Muscle of leg (tissue), 16 donors: ENCODE measurements at places on chromosomes 12 and 14. TPM values are rescaled to one million over a fixed set of nuclear protein-coding genes. Genes with fewer than 3 reads are reported as not detected.
A peak's percentile ranks its signal among the peaks of the same experiment; 100 is the strongest.

DNA sequence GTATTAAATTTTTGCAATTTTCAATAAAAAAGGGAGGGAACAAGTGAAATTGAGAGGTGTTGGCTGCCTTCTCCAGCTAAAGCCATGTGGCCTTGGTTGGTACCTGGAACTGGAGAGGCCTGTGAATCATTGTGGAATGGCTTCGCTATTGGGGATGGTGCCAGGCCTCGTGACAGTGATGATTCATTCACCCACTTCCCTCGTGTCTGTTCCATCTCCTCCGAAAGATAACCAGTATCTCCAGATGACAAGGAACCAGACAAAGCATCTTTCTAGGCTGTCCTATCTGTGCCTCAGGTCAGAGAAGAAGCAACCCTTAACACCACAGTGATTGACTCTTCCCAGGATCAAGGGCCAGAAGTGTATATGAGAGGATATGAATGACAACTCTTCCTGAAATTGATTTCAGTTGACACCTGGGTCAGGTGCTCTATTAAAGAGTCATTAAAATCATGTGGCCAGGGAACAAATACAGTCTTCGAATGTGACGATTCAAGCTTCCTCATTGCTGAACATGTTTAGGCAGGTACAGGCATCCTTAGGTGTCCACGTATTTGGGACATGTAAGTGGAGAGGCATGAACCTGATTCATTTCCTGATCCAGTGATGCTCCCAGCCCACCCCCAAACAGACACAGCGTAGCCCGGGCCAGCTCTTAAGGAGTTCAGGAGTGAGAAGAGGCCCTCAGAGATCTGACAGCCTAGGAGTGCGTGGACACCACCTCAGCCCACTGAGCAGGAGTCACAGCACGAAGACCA, at the start of gene RNASE7:
TSS of gene RNASE7 (plus strand) at position 687 of the 758 bp plus-strand sequence. CDS start 631 bp downstream, outside the sequence.
- no peaks in the 10 kb centered on the region for H3K27me3 ChIP-seq
- no peak for DNase-seq
- peaks cover 41% of the 10 kb centered on the region for H3K4me1 ChIP-seq
- no peak within 1 kb of the TSS for H3K27ac ChIP-seq

GRCh38 chr12:101927999-101928398, 50.6 kb downstream of the DRAM1 start:
- no peaks in the 10 kb centered on the region for H3K36me3 ChIP-seq
- H3K4me1 ChIP-seq = no peaks in the 10 kb centered on the region
- no peak for DNase-seq
- no peaks in the 10 kb centered on the region for H3K27me3 ChIP-seq
- H3K27ac ChIP-seq = no peak overlapping the region

GRCh38 chr12:59298296-59298695, 297.5 kb upstream of the SLC16A7 start:
- no peaks in the 10 kb centered on the region for H3K36me3 ChIP-seq
- no peaks in the 10 kb centered on the region for H3K27me3 ChIP-seq
- no peaks in the 10 kb centered on the region for H3K4me1 ChIP-seq
- DNase-seq = no peak
- H3K4me3 ChIP-seq = no peak overlapping the region

DNA sequence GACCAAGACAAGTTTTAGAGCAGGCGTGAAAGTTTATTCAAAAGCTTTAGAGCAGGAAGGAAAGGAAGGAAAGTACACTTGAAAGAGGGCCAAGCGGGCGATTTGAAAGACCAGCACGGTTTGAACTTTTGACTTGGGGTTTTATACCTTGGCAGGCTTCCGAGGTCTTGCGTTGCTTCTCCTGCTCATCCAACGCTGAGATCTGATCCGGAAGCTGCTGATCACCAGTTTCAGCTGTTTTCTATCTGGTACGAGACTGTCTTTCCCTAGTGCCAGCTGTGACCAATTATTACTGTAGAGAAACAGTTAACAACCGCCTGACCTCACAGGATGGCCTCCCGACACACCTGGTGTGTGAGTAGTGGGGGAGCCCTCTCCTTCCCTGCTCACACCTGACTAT, 20.6 kb upstream of the SNRPF start:
- no peaks in the 10 kb centered on the region for H3K27me3 ChIP-seq
- no peak overlapping the region for H3K27ac ChIP-seq
- DNase-seq = peak; percentile 16
- H3K4me3 ChIP-seq = no peak overlapping the region

GRCh38 chr12:106583242-106584103, 669 bp downstream of the RFX4 start:
- peaks cover 99% of the 10 kb centered on the region for H3K27me3 ChIP-seq
- peak overlapping the region; percentile 35 for H3K4me3 ChIP-seq
- H3K4me1 ChIP-seq = peaks cover 45% of the 10 kb centered on the region
- no peaks in the 10 kb centered on the region for H3K36me3 ChIP-seq
- no peak for DNase-seq
- no peak overlapping the region for H3K27ac ChIP-seq

DNA sequence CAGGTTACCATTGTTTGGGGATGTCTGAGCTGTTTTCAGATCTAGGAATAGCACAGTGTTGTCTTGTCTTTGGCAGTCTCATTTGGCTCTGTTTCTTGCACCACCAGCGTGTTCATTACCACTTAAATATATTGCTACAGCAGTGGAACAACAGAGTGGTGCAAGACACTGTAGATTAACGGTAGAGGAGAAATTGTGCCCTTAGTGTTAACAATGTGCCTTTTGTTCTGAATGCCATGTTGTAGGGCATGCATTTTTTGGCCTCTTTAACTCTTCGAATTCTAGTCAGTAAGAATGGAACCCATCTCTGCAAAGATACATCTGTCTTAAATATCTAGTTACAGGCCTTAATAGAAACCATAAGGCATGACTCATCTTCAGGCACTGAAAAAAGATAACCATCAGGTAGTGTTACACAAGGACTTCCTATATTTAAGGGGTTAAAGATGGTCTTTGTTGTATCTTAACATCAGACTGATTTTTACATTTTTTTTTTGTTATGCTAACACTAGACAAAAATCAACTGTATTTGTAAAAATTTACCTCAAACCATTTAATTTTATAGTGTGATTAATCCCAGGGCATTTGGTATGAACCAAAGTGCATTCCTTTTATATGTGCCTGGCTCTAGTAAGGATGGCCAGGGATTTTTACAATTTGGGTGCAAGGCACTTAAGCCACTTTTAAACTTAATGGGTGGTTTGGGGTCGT, 12.9 kb downstream of the DYRK2 start:
- DNase-seq = no peak
- H3K36me3 ChIP-seq = peaks cover 21% of the 10 kb centered on the region
- H3K27me3 ChIP-seq = no peaks in the 10 kb centered on the region
- H3K27ac ChIP-seq = no peak overlapping the region
- no peak overlapping the region for H3K4me3 ChIP-seq

DNA sequence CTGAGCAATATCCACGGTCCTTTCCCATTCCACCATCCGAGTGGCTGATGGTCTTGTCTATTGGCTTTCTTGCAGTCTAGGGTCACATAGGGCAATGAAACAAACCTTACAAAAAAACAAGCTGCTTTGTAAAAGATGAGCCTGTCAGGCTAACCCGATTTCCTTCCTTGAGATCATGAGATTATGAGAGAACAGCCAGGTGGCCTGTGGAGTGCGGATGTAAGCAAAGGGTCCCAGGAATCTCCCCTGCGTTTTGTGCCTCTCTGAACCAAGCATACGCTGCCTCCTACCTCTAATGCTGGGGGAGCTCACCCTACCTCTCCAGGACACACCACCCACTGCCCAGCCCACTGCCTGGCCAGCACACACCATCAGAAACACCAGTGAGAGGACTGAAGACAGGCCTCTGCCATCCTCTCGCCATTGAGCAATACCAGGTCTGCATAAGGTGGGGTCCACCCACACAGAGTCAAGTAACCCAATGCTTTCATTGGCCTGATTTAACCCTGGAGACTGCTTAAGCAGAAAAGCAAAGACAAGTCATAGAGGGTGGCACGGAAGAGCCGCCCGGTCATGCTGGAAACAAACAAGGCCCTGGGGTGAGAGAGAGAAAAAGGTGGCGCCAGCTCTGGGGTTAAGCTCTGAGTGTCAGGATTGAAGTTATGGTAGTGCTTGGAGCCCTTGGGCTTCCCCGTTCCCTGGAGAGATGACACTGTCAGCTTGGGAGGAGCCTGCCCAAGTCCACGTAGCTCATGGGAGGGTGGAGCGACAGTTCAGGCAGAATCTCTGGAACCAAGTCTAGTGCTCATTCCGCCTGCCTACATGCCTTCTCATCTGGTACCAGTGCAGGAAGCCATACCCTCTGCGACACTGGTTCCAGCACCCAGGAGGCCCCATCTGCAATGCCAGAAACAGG, 46.6 kb downstream of the CALM1 start:
- peaks cover 6% of the 10 kb centered on the region for H3K4me1 ChIP-seq
- peaks cover 2% of the 10 kb centered on the region for H3K27me3 ChIP-seq
- H3K4me3 ChIP-seq = no peak overlapping the region
- H3K27ac ChIP-seq = peak overlapping the region; percentile 43
- no peak for DNase-seq
- H3K36me3 ChIP-seq = no peaks in the 10 kb centered on the region

DNA sequence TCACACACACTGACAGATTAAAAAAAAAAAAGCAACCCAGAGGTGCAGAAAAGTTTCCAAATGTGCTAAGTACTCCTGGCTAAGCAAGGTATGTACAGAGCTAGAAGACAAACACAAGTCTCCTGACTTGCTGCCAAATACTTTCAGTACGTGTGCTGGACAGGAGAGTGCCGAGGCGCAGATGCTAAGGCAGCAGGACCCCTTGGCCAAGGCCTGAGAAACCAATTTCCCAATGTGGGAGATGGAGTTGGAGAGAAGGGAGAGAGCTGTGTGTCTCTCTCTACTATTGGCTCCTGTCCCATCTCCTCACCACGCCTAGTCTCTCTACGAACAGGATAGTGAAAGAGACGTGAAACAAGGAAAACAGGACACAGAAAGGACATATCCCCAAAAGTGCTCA, 5.3 kb downstream of the SPRYD3 start:
- H3K27ac ChIP-seq = peak overlapping the region; percentile 39
- peaks cover 61% of the 10 kb centered on the region for H3K36me3 ChIP-seq
- no peaks in the 10 kb centered on the region for H3K27me3 ChIP-seq
- peaks cover 70% of the 10 kb centered on the region for H3K4me1 ChIP-seq
- no peak overlapping the region for H3K4me3 ChIP-seq

- peak; percentile 65 for DNase-seq
- no peaks in the 10 kb centered on the region for H3K36me3 ChIP-seq
- H3K4me3 ChIP-seq = peak overlapping the region; percentile 32
- H3K27ac ChIP-seq = peak overlapping the region; percentile 84
Observed at GRCh38 chr12:132444957-132445883, 44.7 kb upstream of the FBRSL1 start.

DNA sequence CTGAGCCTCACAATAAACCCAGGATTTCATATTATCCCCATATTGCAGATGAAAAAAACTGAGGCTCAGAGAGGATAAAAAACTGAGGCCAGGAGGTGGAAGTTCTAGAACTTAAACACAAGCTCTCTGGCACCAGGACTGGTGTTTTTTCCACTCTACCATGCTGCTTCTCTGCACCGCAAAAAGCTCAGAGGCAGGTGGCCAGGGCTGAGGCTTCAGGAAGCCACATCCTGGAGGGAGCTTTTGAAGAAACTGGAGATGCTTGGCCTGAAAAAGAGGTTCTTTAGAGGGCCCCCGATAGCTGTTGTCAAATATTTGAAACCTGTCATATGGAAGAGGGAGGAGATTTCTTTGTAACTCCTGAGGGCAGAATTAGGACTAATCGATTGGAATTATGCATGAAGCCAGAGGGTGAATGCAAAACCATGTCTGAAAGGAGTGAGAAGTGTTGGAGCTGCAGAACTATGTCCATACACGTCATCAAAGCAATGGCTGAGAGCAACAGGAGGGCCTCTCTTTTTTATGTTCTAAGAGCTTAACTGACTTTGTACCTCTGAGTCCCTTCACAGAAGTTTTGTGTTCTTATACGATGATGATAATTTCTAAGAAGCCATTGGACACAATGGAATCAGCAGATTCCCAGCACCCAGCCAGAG, 448.6 kb downstream of the FUT8 start:
- H3K4me1 ChIP-seq = no peaks in the 10 kb centered on the region
- no peak overlapping the region for H3K27ac ChIP-seq
- DNase-seq = no peak
- H3K27me3 ChIP-seq = peaks cover 2% of the 10 kb centered on the region
- H3K36me3 ChIP-seq = no peaks in the 10 kb centered on the region

The PTPRQ gene
- total RNA-seq = 0.71 TPM

The VWF gene
- 47.8 TPM for total RNA-seq

The PITPNM2 gene
- total RNA-seq = 3.0 TPM

The PLEKHD1 gene
- total RNA-seq = 0.53 TPM

The WNT1 gene
- total RNA-seq = not detected

The RPS6KA5 gene
- 6.2 TPM for total RNA-seq

The TAS2R7 gene
- not detected for total RNA-seq

The C14orf132 gene
- total RNA-seq = 14.5 TPM
